ENCODE measurements at places on chromosomes 3 and 15.

DNA sequence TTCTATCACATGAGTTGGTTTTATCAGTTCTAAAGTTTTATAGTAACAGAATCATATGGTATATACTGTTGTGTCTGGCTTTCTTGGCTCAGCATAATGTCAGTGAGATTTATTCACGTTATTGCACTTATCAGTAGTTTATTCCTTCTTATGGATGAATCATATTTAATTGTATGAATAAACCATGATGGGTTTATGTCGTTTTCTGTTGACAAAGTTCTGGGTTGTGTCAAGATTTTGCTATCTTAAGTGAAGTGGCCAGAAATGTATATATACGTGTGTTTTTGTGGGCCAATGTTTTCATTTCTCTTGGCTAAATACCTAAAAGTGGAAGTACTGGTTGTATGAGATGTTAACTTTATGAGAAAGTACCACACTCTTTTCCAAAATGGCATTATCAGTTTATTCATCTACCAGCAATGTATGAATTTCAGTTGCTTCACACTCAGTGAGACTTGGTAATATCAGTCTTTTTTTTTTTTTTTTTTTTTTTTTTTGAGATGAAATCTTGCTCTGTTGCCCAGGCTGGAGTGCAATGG lies 112.4 kb upstream of the DCBLD2 start:
- no peak for DNase-seq

- no peak for DNase-seq
Observed at GRCh38 chr3:33681667-33682066, 36.4 kb downstream of the CLASP2 start.

DNA sequence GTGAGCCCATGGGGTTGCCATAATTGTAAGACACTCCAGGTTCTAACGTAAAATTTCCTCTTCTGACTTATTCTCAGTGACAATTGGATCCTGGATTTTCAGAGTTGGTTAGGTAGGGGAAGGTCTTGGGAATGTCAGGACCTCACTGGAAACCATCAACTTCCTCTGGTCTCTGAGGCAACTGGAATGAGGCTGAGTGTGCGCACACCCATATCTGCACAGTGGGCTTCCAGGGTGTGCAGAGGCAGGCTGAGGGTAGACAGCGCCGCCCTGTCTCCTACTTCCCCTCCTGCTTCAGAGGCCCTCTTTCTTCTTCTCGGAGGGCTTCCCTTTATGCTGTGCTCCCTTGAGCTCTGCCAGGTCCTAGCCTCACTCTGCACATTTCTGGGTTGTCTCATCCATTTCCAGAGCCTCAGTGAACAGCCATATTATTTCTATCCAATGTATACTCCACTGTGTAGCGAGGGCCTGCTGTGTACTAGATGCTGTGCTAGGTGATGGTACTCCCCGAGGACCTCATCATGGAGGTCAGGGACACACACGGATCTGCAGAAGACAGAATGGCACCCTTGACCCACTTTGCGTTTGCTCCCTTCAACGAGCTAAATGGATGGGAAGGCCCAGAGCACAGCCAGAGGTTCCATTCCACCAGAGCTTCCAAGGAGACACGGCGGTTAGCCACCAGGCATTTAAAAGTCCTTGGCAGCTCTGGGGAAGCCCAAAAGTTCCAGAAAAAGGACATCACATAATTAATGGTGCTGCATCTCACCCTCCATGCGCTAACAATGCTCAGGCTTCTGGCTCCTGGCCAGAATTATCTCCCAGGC lies 18.3 kb downstream of the ACAA1 start:
- DNase-seq: no peak

- no peak for DNase-seq
Observed at GRCh38 chr3:152322756-152323155, 54.0 kb downstream of the MBNL1 start.

DNA sequence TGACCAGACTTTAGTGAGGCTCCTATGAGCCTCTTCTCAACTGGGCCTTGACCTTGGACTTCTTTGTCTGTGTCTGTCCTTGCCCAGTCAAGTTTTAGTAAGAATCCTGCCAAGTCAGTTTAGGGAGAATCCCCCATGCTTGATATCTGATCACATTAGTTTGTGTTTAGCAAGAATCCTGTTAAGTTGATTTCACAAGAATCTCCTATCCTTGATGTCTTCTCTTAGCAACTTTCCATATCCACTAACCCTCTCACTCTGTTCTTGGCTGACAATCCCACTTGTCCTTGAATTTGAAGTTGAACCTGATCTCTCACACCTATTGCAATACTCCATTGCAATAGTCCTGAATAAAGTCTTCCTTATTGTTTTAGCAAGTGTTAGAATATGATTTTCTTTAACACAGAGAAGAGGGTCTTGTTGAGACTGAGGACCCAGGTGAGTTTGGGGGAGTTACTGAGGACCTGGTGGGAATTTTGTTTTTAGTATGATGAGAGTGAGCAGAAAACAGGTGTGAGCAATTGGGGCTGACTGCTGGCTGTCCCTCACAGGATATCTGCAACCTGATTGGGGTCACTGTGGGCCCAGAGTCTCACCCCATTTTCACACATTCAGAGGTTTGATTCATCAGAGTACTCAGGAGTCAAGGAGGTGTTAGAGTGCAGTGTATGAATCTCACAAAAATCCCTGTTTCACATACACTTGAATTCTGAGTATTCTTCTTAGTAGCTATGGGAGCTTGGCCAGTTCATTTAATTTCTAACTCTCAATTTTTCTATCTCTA lies 39.9 kb upstream of the TNFAIP8L3 start:
- DNase-seq: no peak

DNA sequence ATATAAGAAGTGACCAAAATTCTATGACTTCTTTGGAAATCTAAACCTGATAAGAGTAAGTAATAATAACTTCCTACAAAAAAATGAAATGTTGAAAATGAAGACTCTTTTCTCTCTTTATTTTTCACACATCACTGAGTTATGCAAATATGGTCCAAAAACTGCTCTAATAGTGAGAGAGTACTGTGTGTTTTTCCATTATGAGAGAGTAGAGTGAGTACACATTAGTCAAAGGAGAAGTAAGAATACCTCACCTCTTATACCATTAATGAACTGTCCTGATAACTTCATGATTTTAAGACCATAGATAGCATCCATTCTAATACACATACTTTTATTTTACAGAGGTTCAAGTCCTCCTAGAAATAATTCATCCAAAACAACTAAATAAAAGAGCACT lies 1310.2 kb downstream of the SI start:
- no peak for DNase-seq

DNA sequence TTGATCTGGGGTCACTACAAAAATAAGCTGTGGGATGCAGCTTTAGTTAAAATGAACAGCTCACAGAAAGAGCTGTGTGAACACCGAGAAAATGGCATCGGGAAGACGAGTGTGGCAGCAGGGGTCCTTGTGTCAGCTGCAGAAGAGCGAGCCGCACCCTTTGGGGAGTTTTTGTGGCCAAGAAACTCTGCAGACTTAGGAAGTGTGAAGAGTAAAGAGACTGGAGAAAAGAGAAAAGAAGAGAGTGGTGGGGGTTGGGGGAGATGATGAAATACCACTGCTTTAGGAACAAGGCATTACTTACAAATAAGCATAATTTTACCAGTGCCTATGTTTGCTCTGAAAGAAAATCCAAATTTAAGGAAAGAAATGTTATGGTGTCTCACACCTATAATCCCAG lies 147.8 kb downstream of the LRRC28 start:
- DNase-seq: no peak

GRCh38 chr3:63230146-63230545 lies 48.0 kb upstream of the SYNPR start:
- no peak for DNase-seq

DNA sequence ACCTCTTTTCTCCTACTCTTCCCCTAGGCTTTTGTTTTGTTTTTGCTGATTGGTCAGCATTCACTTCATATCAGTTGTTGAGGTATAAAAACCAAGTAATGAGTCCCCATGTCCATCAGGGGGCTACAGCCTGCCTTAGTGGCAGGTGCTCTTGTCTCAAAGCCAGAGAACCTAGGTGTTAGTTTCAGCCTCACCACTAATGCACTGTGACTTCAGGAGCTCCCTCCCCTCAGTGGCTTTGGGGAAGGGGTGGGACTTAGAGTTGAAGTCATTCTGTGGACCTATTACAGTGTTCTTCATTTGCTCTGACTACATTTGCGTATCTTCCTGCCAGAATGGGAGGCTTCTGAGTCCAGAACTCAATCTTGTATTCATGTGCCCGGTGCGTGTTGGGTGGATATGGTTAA lies 41.6 kb downstream of the NR2C2 start:
- DNase-seq: no peak

GRCh38 chr3:160257606-160258005 lies 32.4 kb downstream of the C3orf80 start:
- no peak for DNase-seq

DNA sequence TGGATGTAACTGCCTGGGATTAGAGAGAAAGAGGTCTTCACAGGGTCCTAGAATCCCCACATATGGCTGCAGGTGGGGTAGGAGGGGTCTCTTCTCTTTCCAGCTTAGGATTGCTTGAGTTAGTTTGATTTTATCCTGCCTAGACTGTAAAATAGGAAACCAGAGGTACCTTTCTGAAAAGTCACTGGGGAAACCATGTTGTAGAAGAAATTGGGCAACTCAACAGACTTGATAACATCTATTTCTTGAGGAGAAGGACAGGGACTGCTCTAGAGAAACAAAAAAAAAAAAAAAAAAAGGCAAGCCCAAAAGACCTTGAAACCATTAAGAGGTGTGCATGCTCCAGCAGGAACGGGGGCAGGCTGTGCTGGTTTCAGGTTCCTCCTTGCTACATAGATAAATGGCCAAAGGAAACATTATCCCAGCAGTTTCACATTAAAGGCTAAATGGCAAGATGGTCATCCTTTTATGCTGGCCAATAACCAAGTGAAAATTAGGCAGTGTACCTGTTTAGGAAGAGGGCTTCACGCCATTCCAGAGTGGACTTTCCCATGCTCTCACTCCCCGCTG lies 116.1 kb downstream of the ALDH1A2 start:
- no peak for DNase-seq

GRCh38 chr15:57223887-57224286 lies 152.4 kb upstream of the CGNL1 start:
- DNase-seq: no peak

- no peak for DNase-seq
Observed at GRCh38 chr3:134803051-134803505, 8.0 kb downstream of the EPHB1 start.

- no peak for DNase-seq
Observed at GRCh38 chr3:10025205-10026083, 793 bp upstream of the FANCD2 start.

DNA sequence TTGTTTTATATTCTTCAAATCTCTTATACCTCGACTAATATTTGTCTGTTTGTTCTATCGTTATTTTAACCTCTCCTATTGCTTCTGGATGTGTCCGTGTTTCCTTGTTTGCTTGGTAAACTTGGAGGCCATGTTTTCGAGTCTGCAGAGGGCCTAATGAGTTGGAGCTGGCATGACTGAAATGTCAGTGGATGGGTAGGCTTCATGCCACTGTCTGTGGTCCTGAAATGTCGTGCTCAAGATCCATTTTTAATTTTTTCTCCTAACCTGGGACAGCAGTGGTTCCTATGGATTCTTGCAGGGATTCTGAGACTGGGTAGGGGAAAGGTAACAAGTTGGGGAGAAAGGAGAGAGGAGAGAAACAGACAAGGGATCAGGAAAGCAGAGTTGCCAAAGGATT lies 18.8 kb upstream of the GASK1A start:
- no peak for DNase-seq

DNA sequence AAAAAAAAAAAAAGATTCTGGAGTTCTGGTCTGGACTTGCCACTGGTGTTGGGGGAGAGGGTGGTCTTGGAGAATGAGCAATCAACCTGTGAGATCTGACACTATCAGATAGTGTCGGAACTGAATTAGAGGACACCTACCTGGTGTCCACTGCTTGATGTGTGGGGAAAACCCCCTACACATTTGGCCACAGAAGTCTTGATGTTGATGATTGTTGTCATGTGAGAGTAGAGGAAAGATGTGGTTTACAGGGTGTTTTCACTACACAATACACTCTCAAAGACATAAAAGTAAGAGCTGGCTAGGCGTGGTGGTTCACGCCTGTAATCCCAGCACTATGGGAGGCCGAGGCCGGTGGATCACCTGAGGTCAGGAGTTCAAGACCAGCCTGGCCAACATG lies 36.9 kb upstream of the RAB7A start:
- no peak for DNase-seq

DNA sequence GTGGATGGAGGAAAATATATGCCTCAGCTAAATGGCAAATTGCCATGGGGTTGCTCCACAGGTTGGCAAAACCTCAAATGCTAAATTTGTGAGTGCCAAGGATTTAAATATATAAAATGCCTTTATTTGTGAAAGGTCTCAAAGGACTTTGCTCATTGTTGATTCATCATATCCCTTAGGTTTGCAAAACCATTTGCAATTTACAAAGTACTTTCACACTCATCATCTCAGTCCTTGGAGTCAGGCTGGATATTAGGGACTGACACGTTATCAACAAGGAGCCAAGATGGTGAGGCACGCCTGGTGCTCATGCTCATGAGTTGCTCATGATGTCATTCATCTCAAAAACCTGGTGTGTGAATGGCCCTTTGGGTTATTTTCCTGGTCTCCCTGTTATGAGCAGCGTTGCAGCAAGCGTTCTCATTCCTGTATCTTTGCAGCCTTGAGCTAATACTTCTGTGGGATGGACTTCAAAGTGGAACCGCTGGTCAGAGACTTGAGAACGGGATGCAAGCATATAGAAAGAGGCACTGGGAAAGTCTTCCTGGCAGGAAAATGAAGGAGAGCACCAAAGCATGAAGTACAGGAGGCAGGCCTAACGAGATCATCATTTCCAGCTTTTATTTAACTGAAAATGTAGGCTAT lies 66.0 kb downstream of the MYO1E start:
- DNase-seq: no peak

DNA sequence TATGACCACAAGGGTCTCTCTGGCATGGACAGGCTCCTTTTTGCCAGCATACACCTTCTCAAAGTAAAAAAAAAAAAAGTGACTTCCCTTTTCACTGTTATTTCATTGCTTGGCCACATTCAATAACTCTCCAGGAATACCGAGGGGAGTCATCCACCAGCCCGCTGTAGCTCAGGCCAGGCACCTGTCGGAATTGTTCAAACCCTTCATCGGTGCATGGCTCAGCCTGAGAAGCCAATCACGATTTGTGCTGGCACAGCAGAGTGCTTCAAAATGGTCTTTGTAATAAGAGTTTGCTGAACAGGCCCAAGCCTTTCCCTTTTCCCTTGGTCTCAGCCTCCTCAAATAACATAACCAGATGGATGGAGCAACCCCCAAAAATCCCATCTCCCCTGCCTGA lies 145.4 kb downstream of the PDZRN3 start:
- DNase-seq: no peak

GRCh38 chr3:133977568-133977967 lies 52.2 kb downstream of the SLCO2A1 start:
- no peak for DNase-seq

DNA sequence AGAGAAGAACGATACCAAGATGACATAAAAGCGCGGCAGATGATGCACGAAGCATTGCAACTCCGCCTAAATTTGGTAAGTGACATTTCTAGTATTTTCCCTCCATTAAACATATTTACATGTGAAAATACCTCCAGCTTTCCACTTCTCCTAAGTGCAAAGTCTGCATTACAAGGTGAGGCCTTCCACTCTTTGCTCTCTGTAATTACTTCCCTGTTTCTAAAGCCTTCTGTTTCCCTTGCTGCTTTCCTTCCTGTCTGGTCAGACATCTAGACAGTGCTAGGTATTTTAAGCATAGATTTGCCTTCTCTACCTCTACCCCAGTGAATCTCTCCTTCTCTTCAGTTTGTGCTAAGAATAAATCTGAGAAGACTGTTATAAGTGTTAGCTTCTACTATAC lies 1.9 kb downstream of the P2RY12 start:
- no peak for DNase-seq
